Esophagus muscularis mucosa (tissue), 4 donors: ENCODE measurements at places on chromosomes 2 and 18.

GRCh38 chr2:38581193-38582147 lies 21.3 kb downstream of the HNRNPLL start:
- DNase-seq, result no peak

DNA sequence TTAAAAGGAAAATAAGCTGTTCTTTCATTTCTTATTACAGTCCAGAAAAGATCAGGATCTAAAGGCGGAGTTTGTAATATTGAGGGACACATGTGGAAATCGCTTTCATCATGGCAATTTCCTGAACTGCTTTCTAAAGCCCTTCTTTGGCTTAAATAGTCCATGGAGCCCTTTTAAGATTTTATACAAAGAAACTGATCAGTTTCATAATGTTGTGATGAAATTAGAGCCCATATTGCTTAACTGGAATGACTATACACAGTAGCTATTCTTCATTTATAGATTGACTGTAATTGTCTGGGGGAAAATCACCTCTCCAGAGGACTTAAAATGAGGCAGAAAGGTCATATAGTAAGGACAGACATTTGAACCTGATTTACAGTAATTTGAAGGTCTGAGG lies 322.2 kb downstream of the ETAA1 start:
- DNase-seq, result no peak

GRCh38 chr18:74633652-74634352 lies 36.1 kb downstream of the ZNF407 start:
- no peak for DNase-seq

- no peak for DNase-seq
Observed at GRCh38 chr18:67924656-67925055, 408.1 kb upstream of the DSEL start.

GRCh38 chr18:78165525-78165924 lies 814.1 kb upstream of the SALL3 start:
- no peak for DNase-seq

- DNase-seq, result no peak
Observed at GRCh38 chr2:4915357-4915756, 776.8 kb upstream of the SOX11 start.

- DNase-seq, result no peak
Observed at GRCh38 chr2:44746856-44747615, 194.5 kb upstream of the SIX3 start.

GRCh38 chr2:119005555-119005954 lies 63.6 kb downstream of the MARCO start:
- DNase-seq, result no peak

DNA sequence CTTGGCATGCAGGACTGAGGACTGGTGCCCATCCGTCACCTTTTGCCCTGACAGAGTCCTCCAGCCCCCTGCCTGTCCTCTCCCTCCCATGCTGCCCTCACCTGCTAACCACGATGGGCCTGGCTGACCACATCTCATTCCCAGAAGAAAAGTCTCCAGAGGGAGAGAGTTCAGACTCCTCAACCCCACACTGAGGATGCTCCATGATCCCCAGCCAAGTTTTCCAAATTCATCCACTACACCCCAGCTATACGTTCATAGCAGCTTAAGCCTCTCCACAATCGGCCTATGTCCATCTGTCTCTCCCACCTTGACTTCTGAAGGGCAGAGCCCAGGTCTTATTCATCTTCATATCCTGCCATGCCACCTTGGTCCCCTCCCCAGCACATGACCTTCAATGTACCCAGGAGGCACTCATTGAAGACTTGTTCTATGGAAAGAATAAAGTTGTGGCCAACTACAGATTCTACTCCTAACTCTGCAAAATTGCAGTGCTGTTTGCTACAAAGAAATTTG lies 115.6 kb upstream of the ID2 start:
- no peak for DNase-seq

DNA sequence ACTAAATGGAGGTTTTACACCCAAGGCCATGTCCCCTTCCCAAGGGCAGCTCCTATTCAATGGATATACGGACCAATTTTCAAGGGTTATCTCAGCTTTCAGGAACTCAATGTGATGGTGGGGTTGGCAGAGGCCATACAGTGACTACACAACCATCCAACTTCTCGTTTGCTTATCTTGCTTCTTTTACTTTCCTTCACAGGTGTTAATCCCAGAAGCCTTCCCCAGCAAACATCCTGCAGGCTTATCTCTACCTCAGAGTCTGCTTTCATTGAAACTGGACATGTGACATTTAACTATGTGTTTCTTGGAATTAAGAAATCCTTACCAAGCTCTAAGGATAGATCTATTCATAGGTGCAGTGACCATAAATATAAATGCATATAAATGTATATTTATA lies 443.8 kb upstream of the CDH20 start:
- no peak for DNase-seq

GRCh38 chr2:105090091-105090490 lies 52.2 kb downstream of the MRPS9 start:
- DNase-seq, result no peak

GRCh38 chr2:178386986-178387597 lies 63.9 kb downstream of the PRKRA start:
- no peak for DNase-seq

- DNase-seq, result no peak
Observed at GRCh38 chr2:3001615-3002560, 375.7 kb downstream of the EIPR1 start.

DNA sequence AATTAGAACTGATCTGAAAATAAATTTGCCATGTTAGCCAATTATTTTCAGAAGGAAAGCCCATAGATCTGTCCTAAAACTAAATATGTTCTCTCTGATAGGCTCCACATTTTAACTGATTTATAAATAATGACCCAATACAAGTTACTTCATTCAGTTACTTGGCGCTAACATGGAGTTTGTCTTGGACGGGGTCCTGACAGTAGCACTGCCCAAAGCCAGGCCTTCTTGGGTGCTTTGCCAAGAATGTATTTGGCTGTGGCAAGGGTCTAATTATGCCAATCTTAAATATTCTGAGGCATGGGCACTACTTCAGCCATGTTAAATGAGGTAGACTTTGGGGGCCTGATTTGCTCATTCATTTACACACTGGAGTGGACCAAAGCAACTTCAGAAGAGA lies 135.0 kb upstream of the PKDCC start:
- no peak for DNase-seq

DNA sequence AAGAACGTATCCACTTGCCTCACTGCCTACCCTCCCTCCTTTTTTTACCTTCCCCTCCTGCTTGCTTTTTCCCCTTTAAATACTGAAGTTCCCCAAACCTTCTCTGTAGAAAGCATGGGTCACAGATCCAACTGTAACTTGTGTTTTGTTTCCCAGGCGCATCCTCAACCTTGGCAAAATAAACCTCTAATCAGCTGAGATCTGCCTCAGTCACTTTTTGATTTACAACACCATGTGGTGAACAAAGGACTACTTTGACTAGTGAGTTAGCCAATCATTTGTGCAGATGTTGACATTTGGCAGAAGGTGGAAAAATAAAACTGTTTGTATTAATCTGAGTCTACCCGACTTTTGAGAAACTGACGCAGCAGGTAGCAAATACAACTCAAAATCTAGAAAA lies 23.3 kb upstream of the MCM6 start:
- no peak for DNase-seq

DNA sequence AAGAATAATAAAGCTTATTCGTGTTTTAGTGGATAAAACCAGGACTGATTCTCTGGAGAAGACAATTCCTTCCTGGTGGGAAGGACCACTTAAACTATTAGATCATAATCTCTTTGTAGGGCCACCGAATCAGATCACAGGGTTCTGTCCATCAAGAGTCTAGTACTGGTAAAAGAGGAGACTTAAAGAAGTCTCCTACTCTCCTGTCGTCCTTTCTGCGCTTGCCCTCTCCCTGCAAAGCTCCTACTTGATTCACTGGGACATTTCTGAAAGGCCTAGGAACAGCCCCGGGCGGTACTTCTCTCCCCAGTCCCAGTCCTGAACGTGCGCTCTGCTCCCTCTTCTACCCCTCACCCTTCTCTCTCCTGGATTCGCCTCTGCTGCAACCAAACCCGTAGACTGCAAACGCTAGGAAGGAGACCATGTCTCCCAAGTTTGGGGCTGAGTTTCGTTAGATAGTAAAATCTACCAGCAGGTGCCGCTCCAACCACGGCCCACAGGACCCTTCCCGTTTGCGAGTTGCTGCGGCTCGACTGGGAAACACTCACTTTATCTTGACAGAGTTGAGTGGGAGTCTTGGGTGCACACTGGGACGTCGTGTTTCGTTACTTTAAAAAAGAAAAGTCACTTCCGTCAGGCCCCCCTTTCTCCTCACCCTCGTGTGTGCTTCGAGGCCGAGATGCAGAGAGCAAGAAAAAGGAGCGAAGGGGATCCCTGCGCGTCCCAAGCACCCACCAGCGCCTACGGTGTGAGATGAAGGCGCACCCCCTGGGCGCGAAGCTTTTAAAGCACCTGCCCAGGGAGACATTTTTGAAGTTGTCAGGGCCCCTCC lies 923 bp downstream of the FIGLA start:
- no peak for DNase-seq

DNA sequence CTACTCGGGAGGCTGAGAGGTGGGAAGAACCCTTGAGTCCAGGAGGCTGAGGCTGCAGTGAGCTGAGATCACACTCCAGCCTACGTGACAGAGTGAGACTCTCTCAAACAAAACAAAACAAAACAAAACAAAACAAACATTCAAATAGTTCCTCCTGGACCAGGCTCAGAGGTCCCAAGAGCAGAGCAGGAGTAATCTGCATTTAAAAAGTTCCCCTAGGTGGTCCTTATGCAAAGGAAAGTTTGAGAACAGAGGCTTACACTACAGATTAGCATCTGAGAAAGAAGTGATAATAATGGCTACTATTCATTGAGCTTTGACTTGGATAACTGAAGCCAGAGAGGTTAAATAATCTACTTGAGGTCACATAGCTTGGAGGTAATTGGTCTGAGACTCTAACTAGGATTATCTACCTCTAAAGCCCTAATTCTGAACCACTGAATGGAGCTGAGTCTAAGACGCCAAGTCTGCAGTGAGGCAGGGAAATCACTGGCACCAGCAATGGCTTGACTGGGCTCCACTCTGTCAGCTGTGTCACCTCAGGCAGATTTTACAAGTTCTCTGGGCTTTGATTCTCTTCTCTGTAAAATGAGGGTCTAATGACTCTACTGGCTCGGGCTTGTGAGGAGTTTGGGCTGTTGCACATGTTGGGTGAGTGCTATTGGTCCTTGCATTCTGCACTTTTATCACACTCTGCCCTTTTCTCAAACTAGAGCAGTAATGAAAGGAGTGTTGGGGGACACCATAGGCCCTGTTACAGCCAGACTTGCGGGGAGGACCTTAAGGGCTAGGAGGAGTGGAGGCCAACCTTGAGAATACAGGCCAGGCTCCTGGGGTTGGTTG lies 29.2 kb upstream of the DLX2 start:
- no peak for DNase-seq

DNA sequence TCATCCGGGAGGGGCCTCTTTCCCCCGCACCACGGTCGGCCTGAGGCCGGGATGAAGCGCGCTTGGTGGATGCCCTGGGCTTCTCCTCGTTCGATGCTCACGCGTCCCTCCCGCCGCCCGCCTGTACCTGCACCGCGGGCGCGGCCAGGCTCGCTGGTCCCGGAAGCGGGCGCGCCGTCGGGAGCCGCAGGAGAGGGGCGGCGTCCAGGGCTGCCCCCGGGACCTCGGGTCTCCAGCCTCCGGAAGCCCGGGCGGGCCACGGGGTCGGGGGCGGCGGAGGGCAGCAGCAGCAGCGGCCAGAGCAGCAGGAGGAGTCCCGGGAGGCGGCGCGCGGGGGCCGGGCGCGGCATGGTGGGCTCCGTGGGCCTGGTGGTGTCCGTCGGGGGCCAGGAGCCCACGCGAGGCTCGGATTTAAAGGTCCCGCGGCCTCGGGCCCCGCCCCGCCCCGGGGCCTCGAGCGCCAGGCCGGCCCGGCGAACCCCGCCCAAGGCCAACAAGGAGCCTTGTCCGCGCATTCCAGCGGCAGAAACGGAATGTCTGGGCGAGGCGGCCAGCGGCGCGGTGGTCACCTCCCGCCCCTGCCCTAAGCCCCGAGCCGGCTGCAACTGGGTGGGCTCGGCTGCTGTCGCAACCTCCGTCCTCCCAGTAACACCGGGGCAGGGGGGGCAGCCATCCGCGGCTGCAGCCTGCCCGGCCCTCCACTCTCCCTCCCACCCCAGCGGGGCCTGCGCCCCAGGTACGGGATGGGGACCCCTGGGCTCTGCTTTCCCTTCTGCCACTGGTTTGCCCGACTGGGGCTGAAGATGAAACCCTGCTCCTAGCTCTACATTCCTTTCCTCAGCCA lies at the start of gene MATN3:
TSS of gene MATN3 (minus strand) at position 387 of the 844 bp plus-strand sequence. CDS start at position 350, 37 bp downstream.
- DNase-seq, result no peak

DNA sequence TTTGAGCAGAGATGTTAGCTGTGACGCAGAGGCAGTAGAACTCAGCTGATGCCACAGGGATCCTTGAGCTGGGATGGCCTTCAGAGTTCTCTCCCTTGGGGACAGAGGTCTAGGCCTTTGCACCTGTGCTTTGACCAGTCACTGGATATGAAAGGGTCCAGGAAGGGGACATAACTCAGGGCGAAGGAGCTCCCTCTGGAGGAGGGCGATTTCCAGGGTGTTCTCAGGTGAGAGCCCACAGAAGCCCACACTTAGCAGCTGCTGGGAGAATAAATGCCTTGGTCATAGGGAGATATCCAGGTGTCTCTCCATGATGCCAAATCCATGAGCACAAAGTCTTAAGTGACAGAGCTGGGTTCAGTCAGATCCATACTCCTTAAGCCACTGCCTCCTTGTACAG lies 369.2 kb downstream of the NYAP2 start:
- DNase-seq, result no peak

GRCh38 chr2:68282811-68283418 lies 30.6 kb upstream of the PPP3R1 start:
- DNase-seq, result no peak

GRCh38 chr18:58640891-58641610 lies 12.2 kb upstream of the ALPK2 start:
- DNase-seq, result no peak

DNA sequence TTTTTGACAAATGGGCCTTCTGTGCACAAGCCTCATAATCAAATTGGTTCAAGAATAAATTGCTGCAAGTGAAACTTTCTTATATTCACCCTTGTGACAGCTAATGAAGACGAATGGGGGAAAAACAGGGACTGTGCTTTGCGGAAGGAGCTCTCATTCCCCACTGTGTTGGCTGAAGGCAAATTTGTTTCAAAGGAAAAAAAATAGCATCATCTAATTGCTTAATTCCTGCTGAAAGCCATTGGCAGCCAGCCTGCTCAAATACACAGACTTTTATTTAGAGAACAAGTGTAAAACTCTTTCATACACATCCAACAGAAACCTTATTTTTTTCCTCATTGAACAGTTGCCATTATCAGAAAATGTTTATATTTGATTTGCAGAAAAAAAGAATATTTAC lies 172.3 kb downstream of the ARL6IP6 start:
- DNase-seq, result no peak

DNA sequence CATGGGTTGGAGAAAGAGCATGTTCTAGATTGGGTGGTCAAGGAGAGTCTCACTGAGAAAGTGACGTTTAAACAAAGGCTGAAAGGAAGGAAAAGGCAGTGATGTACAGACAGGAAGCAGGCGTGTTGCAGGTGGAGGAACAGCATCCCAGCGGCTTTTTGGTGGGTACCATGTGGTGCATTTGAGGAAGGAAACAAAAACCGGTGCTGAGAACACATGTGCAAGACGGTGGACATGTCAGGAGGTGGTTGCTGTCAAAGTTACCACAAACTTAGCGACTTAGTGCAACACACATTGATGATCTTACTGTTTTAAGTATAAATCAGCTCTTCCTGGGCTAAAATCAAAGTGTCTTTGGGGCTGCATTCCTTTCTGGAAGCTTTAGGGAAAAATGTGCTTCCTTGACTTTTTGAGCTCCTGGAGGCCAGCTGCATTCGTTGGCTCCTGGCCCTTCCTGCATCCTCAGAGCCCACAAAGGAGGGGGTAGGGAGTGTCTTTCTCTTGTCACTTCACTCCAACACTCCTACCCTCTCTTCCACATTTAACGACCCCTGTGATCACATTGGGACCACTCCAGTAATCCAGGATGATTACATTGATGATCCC lies 380.6 kb downstream of the FBXO15 start:
- no peak for DNase-seq
